ENCODE measurements at places on chromosomes 5 and 9.
A peak's percentile ranks its signal among the peaks of the same experiment; 100 is the strongest.

- no peak for DNase-seq
Measured at GRCh38 chr5:75620184-75620959, 9.1 kb downstream of the ANKDD1B start.

GRCh38 chr9:78674874-78675273 is 377.9 kb downstream of the PSAT1 start:
- DNase-seq, result no peak

GRCh38 chr9:123470991-123471770 is 115.2 kb downstream of the CRB2 start:
- DNase-seq, result peak; percentile 46

- no peak for DNase-seq
Measured at GRCh38 chr9:32906213-32906612, 95.2 kb downstream of the APTX start.

DNA sequence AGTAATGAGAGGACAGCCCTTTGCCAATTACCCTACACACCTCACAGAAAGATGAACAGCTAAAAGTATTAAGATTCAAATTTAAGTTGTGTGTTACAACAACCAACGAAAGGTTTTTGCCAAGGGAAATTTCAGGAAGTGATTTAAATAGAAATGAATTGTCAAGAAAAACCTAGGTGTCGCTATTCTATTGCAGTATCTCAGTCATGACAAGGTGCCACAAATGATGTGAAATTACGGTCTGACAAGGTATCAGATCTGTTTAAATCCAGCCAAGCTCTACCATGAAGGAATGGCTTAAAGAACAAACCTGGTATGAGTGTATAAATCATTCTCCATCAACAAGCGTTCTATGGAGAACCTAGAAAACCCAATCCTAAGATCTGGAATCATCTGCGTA is 189.7 kb downstream of the ATPSCKMT start:
- DNase-seq, result no peak

- DNase-seq, result peak; percentile 50
Measured at GRCh38 chr5:56816546-56817081, 1.3 kb downstream of the MAP3K1 start.

DNA sequence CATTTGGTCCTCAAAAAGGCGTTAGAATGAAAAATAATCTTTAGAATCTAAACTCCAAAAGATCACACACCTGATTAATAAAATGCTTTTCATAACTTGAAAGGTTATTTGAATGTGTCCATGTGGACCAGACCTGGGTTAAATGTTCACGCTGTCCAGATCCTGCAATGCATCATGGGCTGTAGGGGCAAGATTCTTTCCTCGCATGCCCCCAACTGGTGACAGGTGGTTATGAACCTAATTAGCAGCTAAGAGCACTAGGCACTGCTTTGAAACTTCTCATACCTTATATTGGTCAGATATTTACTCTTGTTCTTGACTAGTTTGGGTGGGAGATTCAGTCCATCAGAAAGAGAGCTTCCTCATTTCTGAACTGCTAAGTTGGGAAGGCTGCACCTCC is 19.3 kb upstream of the PIP5K1B start:
- no peak for DNase-seq

DNA sequence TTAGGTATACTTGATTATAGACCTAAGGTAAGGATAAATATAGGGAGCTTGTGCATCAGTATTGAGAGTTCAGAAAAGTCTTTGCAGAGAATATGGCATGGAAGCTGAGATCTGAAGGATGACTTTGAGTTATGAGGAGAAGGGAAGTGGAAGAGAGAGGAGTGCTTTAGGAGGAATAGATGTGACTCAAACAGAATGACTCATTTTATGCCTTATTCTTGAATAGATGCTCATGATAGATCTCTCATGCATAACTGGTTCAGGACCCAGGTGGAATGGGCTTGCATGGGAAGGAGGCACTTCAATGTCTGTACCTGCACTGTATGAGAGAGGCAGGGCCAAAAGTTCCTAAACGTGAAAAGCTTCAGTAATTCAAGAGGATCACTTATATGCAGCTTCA is 103.3 kb downstream of the CWC27 start:
- DNase-seq, result no peak

- no peak for DNase-seq
Measured at GRCh38 chr5:109223531-109223930, 186.2 kb downstream of the PJA2 start.

- DNase-seq, result no peak
Measured at GRCh38 chr5:34854459-34855174, 15.7 kb downstream of the TTC23L start.

- DNase-seq, result no peak
Measured at GRCh38 chr5:59021286-59021673, 438.4 kb downstream of the RAB3C start.

DNA sequence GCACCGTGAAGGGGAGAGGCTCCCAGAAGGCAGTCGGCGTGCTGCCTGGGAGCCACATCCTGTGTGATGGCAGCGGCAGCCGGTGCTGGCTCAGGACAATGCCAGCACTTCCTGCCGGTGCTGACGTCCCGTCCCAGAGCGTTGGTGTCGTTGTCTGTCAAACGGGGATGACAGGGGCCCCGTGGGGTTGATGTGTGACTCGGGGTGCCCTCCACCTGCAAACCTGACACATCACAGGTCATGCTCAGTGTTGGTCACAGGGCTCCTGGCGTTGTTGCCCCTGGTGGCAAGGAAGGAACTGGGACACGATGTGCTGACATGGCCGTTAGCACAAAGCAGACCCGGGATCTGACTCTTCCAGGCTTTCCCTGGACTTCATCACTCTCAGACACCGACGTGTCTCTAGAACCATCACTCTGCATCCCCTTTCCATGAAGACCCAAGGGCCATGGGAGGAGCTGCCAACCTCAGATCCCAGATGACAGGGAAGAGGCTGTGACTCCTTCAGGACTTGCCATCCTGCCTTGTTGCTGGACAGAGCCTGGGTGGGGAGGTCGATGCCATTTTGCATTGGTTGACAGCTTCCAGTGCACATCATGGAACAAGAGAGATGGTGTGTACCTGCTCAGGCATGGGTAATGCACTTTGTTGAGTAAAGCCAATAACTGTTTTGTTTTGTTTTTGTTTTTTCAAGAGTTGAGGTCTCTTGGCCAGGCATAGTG is 21.5 kb downstream of the PLPP7 start:
- DNase-seq, result no peak

GRCh38 chr9:131621551-131622358 is 76.4 kb downstream of the PRRT1B start:
- DNase-seq, result no peak

- no peak for DNase-seq
Measured at GRCh38 chr9:14313378-14313940, 482 bp downstream of the NFIB start.
